ENCODE measurements at places on chromosomes 6 and 20.

GRCh38 chr6:154989448-154989847 lies 5.7 kb upstream of the TIAM2 start:
- DNase-seq, result no peak

DNA sequence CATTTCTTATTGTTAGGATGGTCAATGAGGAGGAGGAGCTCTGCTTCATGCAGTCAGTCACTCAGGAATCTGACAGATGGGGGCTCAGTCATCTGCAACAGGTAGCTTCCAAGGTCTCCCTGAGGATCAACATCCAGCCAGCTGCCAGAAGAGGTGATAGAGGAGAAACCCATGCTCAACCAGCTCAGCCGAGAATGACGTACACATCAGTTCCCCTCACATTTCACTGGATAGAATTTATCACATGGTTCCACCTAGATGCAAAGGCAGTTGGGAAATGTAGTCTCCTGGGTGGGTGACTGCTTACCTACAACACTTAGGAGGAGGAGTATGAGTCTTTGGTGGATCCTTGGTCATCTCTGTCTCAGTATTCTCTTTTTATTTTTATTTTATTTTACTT lies 144.5 kb downstream of the CEBPB start:
- DNase-seq, result peak; percentile 64

DNA sequence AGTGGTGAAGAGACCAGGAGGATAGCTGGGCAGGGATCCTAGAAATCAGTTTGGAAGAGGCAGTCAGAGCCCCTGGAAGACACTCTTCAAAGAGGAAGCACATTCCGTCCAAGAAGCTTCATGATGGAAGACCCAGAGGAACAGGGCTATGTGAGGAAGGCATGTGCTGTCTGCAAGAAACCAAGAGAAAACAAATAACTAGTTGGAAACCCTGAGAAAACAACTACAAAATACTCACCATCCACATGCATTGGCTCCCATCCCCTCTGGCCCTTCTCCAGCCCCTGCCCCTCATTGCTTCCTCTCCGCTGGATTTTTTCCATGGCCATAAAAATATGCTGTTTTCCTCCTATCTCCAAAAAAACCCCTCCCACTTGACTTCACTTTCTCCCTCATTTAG lies 40.9 kb upstream of the SMOC2 start:
- no peak for DNase-seq

GRCh38 chr6:53066874-53067706 lies 1.9 kb downstream of the FBXO9 start:
- DNase-seq, result peak; percentile 34

- no peak for DNase-seq
Observed at GRCh38 chr6:147449405-147450161, 58.9 kb upstream of the SAMD5 start.

GRCh38 chr6:31332637-31333602 lies 24.1 kb downstream of the HLA-B start:
- no peak for DNase-seq

- DNase-seq, result no peak
Observed at GRCh38 chr6:158847786-158848185, 28.6 kb upstream of the EZR start.

DNA sequence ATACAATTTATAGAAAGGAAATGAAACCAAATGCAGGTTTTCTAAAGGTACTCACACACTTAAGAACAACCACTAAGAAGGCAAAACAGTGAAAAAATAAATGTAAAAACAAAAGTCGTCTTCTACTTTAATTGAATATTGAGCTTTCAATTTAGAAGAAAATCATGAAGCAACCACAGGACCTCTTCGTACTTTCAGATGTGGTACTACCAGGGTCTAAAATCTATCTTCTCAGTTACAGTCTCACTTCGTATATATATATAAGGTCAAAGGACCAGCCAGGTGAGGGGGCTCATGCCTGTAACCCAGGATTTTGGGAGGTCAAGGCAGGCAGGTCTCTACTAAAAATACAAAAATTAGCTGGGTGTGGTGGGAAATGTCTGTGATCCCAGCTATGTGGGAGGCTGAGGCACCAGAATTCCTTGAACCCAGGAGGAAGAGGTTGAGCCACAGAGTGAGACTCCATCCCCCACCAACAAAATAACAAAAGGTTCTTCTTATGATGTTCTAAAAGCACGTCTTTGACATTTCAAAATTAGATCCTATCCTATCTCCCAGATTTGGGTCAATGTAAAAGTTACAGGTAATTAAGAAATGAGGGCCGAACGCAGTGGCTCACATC lies 12.5 kb downstream of the ROMO1 start:
- no peak for DNase-seq

DNA sequence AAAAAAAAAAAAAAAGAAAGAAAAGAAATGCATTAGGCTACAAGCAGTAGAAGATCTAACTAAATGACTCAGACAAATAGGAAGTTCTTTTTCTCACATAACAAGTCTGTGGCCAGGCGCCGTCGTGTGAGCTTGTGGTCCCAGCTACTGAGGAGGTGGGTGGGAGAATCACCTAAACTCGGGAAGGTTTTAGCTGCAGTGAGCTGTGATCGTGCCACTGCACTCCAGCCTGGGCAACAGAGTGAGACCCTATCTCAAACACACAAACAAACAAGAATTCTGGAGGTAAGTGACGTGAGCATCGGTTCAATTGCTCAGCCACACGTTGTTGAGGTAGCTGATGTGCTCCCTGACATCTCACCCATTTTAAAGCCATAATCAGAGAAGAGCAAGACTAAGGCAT lies 37.9 kb upstream of the SLC23A2 start:
- DNase-seq, result no peak

DNA sequence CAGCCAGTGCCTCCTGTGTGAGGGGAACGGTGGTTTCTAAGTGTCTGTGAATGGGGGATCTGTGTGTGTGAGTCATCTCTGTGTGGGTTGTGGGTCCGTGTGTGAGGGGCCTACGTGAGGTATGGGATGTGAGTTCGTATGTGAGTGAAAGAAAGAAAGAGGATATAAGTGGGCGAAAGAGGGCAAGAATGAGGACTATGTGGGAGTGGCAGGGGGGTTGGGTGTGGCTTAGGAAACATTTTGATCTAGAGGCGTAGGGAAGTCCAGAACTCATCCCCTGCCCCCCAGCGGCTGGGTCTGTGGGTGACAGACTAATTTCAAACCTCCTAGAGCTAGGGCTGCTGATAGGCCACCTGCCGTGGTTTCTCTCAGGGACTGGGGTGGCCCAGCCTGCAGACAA lies 35.5 kb downstream of the DHX35 start:
- DNase-seq, result no peak

DNA sequence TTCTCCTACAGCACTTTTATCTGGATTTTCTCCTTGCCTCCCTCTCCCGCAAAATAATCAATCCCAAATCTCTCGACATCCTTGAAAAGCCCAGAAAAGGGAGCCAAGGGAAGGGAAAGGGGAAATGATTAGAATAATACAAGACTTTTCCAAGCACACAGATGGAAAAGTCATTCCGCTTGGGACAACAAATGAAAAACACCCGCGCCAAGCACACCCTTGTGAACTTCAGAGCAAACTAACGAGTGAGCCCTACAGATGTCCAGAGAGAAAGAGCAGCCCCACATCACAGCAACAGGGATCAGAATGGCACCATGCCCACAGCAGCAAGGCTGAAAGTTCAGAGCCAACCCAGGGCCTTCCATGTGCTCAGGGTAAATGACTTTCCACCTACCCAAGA lies 49.6 kb downstream of the NINL start:
- DNase-seq, result no peak

DNA sequence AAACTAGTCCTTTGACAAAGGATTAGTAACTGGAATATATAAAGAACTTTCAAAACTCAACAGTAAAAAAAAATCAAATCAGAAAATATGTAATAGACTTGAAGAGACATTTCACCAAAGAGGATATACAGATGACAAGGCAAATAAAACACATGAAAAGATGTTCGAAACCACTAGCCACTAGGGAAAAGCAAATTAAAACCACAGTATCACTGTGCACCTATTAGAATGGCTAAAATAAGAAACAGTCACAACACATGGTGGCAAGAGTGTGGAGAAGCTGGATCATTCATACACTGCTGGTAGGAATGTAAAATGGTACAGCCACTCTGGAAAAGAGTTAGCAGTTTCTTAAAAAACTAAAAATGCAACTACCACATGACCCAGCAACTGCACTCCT lies 14.9 kb downstream of the ZBTB2 start:
- no peak for DNase-seq

GRCh38 chr20:35307666-35308653 lies 15.7 kb upstream of the FAM83C start:
- DNase-seq, result peak; percentile 37

DNA sequence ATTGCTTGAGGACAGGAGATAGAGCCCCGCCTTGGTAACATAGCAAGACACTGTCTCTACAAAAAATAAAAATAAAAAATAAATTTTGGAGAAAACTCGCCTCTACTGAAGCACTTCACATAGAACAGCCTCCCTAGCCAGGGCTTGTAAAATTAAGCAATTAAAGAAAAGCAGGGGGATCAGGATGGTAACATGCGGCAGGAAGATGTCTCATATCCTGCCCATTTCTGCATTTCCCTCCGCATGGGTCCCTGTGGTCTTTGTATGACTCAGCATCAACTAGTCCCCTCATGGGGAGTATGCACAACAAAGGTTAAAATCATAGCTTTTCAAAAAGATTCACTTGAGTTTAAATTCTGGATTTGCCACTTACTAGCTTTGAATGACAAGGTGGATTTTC lies 379.0 kb downstream of the EPHA7 start:
- DNase-seq, result peak; percentile 45

- no peak for DNase-seq
Observed at GRCh38 chr6:104952911-104953399, 4.0 kb upstream of the LIN28B start.

GRCh38 chr6:78489874-78490273 lies 377.5 kb upstream of the IRAK1BP1 start:
- DNase-seq, result peak; percentile 69

DNA sequence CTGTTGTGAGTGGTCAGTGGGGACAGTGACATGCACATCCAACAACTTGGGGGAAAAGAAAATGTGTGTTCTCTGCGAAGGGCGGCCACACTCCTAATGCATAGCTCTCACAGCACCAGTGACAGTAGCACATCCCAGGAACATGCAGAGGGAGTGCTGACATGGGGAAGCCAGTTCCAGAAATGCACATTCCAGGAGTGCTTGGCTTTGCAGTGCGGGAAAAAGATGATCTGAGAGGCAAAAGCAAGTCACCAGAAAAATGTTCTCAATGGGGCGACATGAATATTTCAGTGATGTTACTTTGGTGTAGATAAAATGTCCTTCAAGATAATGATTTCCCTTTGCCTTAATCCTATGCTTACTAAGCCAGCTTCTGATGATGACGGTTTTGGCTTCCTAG lies 42.9 kb upstream of the PDE10A start:
- no peak for DNase-seq

GRCh38 chr6:65745614-65746013 lies 38.6 kb upstream of the EYS start:
- DNase-seq, result no peak

DNA sequence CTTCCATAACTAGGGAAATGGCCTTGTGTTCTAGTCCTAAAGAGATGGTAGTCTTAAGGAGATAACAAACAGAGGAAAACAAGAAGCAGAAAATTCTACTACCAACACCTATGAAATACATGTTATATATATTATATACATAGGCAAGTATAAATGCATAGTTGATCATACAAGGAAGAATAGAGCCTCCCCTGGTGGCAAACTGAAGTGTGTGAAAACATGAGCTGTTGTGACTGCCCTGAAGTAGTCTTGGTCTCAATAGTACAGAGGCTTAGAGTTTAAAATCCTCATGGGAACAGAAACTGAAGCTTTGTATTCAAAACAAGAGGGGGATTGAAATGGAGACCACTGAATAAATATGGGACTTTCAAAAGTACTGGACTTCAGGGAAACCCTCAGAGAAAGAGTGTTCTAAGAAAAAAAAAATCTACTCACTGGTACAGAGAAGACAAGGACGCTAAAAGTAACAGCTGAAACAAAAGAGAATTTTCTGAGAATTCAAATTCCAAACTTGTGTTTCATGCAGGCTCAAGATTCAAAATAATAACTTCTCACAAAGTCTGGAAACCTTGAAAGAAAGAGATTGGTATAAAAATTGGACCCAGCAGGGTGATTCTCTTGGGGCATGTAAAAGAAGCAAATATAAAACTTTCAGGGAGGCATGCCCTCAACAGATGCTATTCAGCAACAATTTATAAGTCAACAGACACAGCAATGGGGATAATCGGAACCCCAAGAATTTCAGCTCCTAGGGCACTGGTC lies 59.7 kb upstream of the SAMD3 start:
- DNase-seq, result peak; percentile 73
